ENCODE measurements at places on chromosomes 5 and 9.
A peak's percentile ranks its signal among the peaks of the same experiment; 100 is the strongest.

DNA sequence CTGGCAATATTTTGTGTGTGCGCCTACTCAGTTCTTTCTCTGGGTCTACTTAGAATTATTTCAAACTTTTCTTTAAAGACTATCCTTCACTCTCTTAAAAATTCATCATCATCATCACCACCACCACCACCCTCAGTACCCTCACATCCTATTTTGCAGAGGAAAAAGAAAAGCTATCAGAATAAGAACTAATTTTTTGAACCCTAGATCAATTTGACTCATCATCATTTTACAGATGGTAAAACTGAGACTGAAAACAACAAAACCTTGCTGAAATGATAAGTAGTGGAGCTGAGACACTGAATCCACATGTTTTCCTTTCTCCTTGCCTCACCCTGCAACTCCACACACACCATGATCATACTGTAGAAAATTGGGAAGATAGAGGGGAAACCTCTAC lies 119.3 kb downstream of the SSBP2 start:
- no peak for DNase-seq

GRCh38 chr5:72508241-72509170 lies 1.3 kb upstream of the ZNF366 start:
- DNase-seq = no peak

GRCh38 chr9:114389612-114390368 lies 2.0 kb upstream of the AKNA start:
- no peak for DNase-seq

DNA sequence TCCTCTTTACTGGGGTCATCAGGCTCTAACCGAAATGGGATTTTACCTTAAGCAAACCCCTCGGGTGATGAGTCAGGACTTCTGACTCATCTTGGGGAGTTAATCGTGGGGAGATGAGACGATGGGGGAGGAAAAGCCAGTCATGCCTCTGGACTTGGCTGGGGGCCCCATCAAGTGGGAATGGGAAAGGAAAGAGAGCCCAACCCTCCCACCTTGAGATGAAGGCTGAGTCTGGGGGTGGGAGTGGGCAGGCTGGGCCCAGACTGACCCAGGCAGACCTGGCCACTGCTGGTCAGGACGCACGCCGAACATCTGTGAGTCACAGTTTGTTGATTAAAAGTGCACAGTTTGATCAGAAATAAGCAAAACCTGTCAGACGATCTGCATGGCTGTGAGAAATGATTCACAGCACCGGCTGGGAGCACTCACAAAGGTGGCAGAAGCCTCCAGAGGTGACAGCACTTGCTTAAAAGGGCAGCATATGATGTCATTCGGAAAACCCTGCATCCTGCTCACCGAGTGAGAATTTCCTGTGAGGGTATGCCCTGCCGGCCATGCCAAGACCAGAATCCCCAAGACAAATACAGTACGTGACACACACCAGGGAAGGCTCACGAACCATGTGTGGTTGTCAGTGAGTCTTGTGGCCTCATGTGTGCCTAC lies 50.0 kb upstream of the SLC25A51 start:
- DNase-seq = no peak

GRCh38 chr5:45578270-45578669 lies 117.9 kb downstream of the HCN1 start:
- DNase-seq = no peak

- DNase-seq = no peak
Observed at GRCh38 chr9:14811844-14812243, 89.3 kb upstream of the CER1 start.

DNA sequence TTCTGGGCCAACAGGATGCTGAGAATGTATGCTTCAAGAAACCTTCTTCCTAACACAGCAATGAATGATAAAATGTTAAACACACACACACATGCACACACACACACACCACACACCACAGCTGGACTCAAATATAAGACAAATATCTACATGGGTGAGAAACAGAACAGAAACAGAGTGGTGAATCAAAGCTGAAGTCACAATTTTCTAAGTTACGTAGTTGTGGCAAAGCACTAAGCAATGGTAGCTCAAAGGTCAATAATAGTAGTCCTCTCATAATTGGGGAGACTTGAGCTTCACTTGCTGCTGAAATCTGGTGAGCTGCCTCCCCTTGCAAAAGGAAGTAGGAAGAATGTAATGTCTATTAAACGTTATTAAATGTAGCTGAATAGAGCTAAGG lies 33.7 kb upstream of the ITGA1 start:
- no peak for DNase-seq

GRCh38 chr5:172943906-172944305 lies 15.3 kb upstream of the RPL26L1 start:
- DNase-seq = no peak

DNA sequence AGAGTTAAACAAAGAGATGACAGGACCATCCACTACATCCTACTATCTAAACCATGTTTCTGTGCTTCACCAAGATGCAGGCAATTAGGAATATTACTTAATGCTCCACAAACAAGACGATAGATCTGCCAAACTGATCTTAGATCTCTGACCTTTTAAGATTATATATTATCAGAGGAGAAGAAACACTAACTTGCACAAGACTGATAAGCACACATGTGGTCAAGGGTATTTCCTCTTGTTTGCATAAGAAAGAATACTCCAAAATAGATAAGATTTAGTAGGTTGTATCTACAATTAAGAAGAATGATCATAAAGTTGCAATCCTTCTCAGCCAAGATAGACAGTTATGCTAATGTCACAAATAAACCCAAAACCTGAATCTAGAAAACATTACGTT lies 601.0 kb upstream of the ACO1 start:
- DNase-seq = no peak

DNA sequence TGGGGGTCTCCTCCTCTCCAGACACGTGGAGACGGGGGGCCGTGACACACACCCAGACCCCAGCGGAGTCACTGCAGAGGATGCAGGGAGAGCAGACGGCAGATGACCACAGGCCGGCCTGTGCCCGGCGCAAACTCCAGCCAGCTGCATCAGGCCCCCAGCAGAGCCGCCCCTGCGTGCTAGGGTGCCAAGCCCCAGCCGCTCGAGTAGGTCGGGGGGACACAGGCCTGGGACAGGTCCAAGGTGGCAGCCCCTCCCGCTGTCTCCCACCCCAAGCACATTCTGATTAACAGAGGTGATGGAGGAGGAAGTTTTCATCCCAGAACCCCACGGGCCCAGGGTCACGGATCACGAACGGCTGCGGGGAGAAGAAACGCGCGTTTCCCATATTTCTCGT lies 14.4 kb downstream of the NACC2 start:
- DNase-seq = no peak

GRCh38 chr5:51172903-51173626 lies 210.2 kb upstream of the ISL1 start:
- peak; percentile 80 for DNase-seq

DNA sequence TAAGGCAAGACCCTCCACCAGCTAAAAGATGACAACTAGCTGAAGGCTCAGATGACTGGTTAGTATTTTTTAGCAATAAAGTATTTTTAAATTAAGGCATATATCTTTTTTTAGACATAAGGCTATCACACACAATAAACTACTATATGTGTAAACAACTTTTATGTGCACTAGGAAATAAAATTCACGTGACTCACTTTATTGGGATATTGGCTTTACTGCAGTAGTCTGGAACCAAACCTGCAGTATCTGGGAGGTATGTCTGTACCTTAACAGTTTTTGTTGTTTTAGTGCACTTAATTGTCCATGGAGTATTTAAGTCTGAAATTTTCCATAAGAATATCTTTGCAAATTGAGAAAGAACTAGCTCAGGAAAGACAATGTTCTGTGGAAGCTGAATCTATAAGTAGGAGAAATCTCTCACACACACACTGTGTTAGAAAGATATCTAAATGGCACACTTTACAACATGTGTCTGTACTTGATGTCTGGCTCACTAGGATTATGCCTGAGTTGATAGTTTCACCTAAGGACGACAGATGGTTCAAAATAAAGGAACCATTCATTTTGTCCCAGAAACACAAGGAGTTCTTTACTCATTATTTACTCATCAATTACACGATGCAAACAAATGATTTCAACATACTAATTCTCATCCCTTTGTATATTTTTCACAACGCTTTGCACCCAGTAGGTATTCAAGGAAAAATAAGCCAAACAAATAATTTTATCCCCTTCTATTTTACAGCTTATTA lies 4.6 kb downstream of the RAPGEF6 start:
- DNase-seq = no peak

DNA sequence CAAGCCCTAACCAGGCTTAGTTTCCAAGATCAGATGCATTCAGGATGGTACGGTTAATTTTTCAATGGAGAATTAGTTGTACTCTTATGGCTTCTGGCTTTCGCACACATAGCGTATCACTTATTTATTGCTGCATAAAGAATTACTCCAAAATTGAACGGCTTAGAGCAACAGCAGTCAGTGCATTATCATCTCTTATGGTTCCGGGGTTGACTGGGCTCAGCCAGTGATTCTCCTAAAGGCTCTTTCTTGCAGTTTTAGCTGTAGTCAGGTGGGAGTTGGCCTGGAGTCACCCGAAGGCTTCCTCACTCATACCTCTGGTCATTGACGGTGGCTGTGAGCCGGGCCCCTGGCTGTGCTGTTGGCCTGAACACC lies 595 bp upstream of the GRHPR start:
- DNase-seq = no peak

GRCh38 chr5:109412981-109413402 lies 3.2 kb upstream of the PJA2 start:
- DNase-seq = no peak

DNA sequence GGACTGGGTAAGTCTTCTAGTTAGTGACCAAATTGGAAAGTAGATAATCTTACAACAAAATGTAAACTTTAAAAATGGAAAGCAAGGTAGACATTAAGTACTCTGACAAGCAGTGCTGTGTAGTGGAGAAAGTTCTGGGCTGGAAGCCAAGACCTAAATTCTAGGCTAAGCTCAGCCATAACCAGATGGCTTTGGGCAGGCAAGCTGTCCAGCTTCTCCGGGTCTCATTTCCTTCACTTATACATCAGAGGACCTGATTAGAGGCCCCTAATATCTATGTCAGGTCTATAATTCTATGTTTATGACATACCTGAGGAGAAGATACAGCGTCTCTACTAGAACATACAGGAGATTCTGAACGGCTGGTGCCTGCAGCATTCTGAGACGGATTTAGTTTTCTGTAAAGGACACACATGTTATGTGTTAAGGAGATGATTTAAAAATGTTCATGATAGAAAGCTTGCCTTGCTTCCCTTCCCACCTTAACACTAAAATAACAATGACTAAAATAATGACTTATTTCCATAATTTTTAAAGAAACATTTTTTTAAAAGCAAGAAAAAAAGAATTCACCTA lies 61.2 kb downstream of the ELL2 start:
- DNase-seq = peak; percentile 22

DNA sequence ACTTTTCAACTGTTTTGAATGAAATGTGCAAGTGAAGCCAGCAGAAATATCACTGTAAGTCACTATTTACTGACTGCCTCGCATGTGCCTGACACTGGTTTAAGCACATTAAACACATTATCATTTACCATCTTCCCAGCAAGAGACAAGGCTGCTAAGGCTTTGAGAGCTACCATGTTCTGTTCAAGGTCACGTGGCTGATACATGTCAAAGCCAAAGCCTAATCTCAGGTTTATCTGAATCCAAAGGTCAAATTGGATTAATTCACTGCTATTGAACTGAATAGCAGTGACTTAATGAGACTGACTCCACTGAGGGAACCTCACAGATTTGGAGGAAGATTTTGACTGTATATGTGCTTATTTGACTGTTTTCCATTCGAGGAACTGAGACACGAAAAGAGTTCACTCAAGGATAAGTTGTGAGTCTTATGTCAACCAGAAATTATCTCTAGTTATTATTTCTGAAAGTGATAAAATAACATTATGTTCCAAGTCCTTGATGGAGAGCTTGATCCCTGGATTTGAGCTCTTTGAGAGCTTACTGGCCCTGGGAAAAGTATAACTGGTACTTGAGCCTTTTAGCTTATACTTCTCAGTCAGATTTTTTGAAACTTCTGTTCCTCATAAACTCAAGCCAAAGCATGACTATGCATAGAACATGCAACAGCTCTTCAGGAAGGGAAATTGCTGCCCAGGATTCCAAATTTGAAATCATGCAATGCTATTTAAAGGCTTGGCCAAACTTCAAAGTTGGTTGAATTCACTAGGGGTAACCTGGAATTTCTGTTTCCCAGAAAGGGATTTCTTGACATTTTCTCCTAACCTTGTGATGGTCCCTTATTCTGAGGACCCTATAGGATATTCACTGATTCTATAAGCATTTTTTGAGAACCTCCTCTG lies 23.4 kb upstream of the ARHGAP26 start:
- no peak for DNase-seq

- DNase-seq = no peak
Observed at GRCh38 chr9:14956208-14956607, 46.0 kb upstream of the FREM1 start.

DNA sequence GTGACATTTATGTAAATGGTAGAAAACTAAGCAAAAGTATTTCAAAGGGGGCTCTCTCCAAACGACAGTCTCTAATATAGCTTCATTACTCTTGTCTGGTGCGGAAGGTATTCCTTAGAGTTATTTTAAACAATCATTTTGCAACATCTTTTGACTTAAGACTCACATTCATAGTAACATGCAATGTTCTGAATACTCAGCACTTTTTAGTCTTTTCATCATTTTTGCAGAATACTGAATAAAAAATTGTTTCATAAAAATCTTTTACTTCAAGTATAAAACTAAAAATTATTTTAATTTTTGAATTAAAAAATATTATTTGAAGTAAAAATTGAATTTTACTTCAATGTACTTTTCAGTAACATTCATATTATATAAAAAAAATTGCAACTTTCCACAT lies 321.1 kb downstream of the PLK2 start:
- DNase-seq = no peak

- no peak for DNase-seq
Observed at GRCh38 chr9:80504601-80505230, 933.0 kb downstream of the TLE4 start.

GRCh38 chr9:92637326-92637725 lies 32.6 kb downstream of the IPPK start:
- no peak for DNase-seq

- DNase-seq = no peak
Observed at GRCh38 chr5:59874675-59875074, 18.9 kb downstream of the PDE4D start.

DNA sequence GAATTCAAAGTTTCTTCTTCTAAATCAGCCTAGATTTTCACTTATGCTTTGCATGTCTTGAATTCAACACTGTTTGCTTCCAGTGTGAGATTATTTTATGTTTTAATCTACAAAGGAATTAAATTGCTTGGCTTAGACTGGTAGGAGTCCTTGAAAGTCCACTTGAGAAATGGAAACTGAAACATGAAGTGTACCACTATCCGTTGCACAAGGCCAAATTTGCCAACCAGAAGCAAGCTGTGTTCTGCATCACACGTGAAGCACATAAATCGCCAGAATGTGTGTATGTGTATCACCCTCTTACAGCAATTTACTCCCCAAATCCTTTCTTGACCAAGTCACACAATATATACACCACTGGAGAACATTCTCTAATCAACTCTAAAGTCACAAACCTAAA lies 10.3 kb downstream of the SEMA6A start:
- no peak for DNase-seq

DNA sequence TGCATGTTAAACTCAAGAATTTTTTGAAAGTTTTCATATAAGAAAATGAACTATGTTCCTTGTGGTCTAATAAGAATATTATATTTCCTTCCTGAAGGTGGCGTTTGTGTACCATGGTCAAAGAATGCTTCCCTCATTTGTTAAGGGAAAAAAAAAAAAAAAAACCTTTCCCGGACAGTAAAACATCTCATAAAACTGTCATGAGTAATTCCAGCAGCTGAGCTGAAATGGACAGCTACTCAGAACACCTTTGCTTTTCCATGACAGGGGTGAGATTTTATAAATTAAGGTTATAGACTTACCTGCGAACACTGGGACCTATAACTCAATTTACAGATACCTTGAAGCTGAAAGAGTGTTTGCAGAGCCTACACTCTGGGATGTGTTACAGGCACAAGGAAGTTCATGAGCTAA lies 113.2 kb upstream of the RANBP3L start:
- peak; percentile 1 for DNase-seq
